ENCODE measurements at places on chromosomes 7 and 10.

- DNase-seq, result no peak
Observed at GRCh38 chr10:103476046-103476768, 2.8 kb downstream of the CALHM3 start.

DNA sequence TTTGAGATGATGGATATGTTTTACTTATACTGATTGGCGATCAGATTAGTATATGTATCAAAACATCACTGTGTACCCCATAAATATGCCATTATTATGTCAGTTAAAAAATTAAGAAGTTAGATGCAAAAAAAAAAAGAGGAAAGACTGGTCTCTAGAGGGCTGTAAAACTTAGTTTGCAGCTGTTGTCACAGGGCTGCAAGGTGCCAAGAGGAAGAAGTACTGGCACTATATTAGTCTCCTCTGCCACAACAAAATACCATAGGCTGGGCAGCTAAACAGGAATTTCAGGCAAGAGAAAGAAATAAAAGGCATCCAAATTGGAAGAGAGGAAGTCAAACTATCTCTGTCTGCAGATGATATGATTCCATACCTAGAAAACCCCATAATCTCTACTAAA lies 177.8 kb upstream of the PLPP4 start:
- DNase-seq, result no peak

DNA sequence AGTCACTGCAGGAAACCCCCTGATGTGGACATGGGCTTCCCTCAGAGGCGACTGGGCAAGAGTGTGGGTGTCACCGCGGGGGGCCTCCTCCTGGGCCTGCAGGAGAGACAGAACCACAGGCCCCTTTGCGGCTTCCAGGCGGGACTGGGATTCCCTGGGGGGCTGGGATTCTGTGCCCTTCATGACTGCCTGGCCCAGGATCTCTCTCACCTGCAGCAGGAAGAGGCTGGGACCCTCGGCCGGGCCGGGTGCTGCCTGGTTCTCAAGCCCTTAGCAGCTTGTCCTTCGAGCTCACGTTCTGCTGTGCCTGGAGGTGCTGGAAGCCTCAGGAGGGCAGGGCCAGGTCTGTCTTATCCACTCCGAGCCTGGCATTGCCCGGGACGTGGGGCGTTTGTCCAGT lies 11.8 kb downstream of the SUN1 start:
- DNase-seq, result no peak

DNA sequence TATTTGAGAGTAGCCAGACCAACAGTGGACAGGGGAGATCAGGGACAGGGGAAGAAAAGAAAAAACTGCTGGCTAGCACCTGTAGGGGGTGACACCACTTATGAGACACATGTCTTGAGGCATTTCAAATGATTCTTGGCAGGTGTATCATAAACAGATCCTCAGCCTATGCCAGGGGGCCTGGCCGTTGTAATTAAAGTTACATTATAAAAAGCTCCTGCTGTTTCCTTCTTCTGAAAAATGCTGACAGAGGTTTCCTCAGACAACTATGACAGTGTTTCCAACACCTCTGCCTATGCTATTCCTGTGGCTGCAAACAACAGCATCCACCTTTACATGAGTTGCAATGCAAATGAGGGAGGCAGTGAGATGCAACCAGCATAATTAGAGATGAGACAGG lies 281.0 kb upstream of the PTER start:
- DNase-seq, result no peak

- no peak for DNase-seq
Observed at GRCh38 chr10:67141300-67141699, 215.5 kb downstream of the LRRTM3 start.

DNA sequence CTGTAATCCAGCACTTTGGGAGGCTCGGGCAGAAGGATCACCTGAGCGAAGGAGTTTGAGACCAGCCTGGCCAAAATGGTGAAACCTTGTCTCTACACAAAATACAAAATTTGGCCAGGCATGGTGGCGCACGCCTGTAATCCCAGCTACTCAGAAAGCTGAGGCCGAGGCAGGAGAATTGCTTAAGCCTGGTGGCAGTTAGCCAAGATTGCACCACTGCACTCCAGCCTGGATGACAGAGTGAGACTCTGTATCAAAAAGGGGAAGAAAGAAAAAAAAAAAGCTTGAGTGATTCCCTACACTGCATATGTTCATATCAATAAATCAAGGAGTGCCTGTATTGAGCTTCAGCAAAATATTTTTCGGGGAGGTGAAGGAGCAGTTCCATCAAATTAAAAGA lies 45.8 kb upstream of the SRRM3 start:
- no peak for DNase-seq

GRCh38 chr10:103473261-103473671 lies 5.8 kb downstream of the CALHM3 start:
- DNase-seq, result no peak

DNA sequence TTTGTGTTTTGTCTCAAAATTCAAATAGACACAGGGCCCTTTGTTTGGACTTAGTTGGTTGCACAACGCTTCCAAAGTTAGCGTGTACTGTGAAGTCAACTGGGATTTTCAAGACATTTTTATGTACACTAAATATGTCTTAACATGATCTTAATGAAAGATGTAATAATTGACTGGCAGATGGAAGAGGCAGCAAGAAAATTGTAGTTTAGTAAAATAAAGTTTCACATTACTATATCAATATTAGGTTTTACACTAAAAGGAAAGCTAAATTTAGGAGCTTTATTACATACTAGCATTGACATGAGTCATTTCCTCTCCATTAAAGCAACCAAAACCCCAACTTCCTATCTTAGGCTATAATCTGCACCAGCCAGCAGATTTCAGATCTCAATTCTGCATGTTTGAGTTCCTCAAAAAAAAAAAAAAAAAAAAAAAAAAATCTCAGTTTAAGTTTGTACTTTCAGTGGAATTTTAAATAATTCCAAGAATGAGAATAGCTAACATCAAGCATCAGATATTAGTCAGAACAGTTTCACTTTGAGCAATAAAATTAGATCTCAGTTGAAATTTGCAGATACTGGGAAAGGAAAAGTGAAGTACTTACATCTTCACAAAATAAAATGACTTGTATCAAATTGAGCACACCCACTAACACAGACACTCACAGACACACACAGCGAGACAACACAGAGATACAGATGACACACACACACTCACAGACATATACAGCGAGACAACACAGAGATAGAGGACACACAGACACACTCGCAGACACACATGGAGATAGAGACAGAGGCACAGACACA lies 346.6 kb upstream of the KLF6 start:
- no peak for DNase-seq

DNA sequence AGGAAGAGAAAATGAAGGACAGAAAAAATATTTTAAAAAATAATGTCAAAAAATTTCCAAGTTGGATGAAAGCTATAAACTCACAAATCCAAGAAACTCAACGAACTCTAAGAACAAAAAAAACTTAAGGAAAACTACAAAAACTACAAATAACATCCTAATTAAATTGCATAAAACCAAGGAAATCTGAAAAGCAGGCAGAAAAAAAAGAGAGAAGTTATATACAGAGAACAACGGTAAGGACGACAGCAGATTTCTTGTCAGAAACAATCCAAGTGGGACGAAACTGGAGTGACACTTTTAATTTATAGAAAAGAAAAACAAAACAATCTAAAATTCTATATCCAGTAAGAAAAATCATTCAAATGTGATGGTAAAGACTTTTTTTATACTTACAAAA lies 122.2 kb upstream of the LYZL1 start:
- no peak for DNase-seq

DNA sequence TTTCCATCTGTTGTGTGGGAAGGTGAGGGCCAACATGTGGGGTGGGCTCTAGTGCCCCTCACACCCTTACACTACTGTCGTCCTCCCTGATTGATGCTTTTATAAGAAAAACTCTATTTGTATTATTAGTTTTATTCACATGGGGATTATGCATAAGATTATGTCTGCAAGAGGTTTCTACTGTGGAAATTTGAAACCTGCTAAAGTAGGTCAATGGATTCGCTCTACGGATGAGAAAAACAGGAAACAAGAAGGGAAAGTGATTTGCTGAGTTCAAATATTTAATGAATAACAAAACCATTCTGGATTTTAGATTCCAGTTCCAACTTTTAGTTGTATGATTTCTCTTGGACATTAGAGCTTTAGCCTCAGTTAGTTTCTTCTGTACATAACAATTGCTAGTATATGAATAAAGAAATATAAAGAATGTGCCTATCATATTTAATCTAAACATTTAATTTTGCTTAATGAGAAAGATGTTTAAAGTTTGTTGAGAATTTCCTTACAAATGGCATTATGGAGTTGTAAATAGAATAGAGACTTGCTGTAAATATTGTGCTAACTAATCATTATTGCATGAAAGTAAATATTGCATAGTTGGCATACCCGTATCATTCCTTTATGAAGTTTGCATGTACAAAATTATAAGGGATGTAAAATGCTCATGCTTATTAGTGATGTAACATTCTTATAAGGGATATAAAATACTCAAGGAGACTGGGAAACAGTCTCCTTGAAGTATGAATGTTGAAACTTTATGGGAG lies 193.8 kb downstream of the THSD7A start:
- no peak for DNase-seq

GRCh38 chr10:122648599-122649428 lies 50.8 kb downstream of the C10orf120 start:
- DNase-seq, result no peak

GRCh38 chr7:68904630-68905029 lies 693.6 kb upstream of the AUTS2 start:
- DNase-seq, result no peak

GRCh38 chr7:7098280-7098818 lies 84.0 kb upstream of the C1GALT1 start:
- no peak for DNase-seq

- no peak for DNase-seq
Observed at GRCh38 chr7:26186364-26187311, 13.9 kb downstream of the HNRNPA2B1 start.

DNA sequence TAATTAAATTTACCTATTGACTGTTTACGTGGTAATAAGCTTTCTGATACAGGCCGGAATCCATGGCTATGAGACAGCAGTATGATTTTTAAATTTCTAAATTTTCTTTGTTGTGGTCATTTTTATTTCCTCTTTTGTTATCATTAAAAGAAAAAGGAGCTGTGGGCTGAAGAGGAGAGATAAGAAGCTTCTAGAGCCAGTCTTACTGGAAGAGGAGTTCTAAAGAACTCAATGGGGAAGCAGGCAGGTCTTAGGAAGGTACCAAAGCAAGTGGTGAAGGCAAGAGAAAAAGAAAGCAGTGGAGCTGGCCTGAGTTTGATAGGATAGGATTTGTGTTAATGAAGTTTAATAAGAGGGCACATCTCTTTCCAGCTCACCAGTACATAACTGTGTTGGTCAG lies 1187.8 kb downstream of the CNTNAP2 start:
- DNase-seq, result no peak

DNA sequence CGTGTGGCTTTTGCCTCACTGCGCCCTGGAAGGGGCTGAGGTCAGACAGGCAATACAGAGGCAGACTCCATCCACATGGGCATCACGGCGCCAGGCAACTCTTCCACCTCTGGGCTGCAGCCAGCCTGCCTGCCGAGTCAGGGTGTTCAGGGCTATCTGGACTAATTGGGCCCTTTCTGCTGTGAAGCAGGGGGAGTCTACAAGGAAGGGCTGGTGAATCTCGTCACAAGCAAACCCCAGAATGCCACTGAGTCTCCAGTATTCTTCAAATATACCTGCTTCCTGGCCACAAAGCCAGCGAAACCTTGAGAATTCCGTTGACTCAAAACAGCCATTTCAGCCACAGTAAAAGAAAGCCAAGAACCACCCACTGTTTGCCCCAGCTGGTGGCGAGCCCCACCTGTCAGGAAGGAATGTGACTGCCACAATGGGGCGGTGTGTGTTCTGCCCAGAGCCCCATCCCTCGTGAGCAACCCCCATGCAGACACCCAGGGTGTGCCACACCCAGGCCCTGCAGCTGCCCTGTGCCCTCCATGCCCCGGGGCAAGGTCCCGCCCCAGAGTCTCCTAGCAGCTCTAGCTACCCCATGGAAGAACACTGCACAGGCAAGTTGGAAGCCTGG lies 117.3 kb downstream of the FAM53B start:
- no peak for DNase-seq

DNA sequence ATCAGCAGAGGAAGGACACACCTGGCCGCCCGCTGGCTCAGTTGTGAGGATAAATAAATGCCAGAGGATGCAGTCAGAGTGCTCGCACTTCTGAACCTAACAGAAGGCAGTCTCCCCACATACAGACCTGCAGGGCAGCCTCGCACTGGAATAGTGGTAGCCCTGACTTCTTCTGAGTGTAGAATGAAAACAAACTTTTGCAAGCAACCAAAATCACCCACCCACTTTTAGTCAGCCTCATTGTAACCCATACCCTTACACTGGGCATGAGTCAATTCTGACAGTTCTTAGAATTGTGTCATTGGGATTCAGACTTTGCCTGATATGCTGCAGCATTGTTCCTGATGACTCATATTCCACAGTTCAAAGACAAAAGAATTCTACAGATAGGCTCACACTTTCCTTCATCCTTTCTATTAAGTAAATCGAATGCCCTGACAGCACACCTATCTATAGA lies 167.0 kb upstream of the CDK1 start:
- no peak for DNase-seq

- DNase-seq, result peak; percentile 83
Observed at GRCh38 chr10:59346321-59346720, 16.0 kb downstream of the FAM13C start.

- DNase-seq, result no peak
Observed at GRCh38 chr10:1230592-1231275, 174.5 kb downstream of the WDR37 start.

- peak; percentile 87 for DNase-seq
Observed at GRCh38 chr7:32256811-32257210, 186.6 kb upstream of the PDE1C start.

DNA sequence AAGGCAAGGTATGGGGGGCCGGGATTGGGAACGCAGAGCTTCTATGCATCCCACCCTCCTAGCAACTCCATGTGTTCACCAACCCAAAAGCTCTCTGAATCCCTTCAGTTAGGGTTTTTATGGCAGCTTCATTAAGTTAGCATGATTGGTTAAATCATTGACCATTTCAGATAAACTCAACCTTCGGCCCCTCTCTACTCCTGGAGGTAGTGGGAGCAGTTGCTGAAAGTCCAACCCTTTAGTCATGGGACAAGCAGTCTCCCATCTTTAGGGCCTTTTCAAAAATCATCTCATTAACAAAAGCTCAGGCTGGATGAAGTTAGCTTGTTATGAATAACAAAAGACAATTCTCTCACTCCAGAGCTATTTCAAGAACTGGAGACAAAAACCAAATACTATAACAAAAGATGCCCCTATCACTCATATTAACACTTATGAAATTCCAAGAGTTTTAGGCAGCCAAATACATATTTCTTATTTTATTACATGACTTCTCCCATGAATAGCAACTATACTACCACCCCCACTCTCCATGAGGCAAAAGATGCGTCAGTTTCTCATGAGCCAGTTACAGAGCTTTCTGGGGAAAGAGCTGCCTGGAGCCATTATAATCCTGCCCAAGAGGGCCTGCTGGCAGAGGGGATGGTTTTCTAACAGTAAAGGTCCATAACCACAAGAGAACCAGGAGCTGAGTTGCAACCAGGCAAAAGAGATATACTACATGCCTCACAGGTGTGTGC lies 44.6 kb downstream of the SLC16A12 start:
- no peak for DNase-seq

DNA sequence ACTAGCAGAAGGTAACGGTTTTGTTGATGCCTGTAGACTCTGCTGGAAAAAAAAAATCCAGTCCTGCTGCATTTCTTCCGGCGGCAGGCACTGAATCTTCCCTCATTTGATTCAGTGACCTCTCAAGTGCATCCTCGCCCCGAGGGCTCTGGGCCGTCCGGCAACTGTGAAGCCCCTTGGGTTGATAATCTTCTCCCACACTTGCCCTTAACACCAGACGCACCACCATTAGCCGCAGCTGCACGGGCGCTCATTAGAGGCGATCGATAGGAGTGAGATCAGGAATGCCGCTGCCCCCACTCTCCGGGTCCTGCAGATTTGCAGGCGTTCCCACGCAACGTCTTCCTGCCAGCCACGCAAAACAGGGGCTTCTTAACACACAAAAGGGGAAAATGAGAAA lies 200.0 kb upstream of the MKI67 start:
- no peak for DNase-seq
